ENCODE measurements at places on chromosomes 4 and X. TPM values are rescaled to one million over a fixed set of nuclear protein-coding genes. Genes with fewer than 3 reads are reported as not detected.

Gene RNF175
- polyA plus RNA-seq = not detected

Gene DCHS2
- not detected for polyA plus RNA-seq

Gene SMIM20
- polyA plus RNA-seq = 33.0 TPM

Gene GNPDA2
- 9.2 TPM for polyA plus RNA-seq

Gene ZNF157
- 0.02 TPM for polyA plus RNA-seq

DNA sequence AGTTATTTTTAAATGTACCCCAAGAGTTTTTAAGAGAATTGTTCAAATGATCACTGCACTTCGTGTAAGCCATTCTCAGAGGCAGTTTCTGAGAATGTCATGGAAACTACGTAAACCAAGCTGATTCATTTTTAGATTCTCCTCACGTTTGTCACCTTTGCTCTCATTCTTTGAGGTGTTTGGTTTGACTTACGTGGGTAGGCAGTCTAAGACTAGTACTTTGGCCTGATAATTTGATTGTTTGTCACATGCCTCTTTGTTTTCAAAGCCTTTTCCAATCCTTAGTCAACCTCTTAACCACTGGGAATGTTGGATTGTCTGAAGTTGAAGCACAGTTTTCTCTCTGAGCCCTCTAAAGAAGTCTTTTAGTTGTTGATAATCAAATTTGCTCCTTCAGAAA, 10.5 kb downstream of the SEPTIN11 start:
- no peak for DNase-seq

DNA sequence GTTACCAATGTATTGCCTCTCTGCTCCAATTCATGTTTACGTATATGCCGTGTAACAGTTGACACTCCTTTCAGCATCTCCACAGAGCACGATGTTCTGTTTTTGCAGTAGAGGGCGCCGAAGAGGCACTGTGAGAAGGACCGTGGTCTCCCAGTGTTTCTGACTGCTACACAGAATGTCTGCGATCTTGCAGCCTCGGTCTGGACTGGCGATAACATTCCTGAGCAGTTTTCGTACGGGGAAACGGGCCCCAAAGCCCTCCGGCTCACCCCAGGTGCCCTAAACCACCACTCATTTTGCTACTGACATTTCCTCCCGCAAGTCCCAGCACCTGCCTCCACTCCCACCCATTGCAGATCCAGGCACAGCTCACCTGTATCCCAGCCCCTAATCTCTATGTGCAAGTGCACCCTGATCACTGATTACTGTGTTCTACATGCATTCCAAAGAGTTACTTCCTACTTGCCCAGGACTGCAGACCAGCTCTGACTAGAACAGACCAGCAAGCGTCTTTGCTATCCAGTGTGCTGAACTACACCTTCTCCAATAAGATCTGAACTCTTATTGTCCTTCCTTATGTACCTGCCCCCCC, 12.4 kb upstream of the NFXL1 start:
- no peak for DNase-seq

DNA sequence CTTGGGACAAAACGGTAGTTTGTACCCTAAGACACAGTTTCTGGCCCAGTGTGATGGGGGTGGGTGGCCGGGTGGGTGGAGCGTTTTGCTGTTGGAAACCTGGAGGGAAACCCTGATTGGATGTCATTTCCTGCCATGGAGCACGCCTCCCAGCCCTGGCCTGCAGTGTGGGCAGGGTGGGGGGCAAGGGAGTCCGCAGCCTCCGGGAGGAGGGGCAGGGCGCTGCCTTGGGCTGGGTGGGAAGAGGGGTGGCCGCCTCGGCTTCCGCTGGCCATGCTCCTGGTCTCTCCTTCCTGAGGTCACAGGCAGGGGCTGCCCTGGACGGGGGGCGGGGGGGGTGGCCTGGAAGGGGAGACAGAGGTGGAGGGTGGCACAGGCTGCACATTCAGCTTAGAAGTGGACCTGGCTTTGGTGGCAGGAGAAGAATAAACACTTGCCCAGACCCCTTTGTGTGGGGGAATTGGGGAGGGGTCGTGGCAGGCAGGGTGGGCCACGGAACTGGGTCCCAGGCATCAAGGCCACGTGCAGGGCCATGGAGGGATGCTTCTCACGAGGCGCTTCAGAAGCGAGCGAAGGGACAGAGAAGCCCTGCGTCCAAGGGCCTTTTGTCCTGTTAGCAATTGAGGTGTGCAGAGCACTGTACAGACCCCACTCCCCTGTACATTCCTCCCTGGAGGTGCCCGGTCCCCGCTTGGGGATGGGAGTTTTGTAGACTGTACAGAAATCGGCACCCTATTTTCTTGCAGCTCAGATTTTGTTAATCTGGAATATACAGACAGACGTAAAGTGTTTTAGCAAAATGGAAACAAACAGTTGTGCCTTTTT, 6.2 kb downstream of the NAT8L start:
- no peak for DNase-seq

DNA sequence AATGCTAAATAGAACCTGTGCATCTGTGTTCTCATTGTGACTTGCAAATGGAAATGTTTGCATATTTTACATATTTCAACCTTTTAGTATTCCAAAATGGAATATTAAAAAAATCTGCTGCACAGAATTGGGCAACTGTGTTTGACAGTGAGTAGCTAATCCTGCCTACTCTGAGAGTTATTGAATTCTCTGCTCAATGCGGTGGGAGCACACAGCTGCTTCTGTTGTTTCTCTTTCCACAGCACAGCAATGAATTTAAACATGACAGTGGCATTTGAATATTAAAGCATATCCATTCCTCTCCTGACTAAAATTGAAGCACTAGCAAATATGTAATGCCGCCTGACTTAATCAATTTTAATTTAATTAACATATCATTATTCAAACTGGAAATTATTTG, 366.6 kb downstream of the GASK1B start:
- no peak for DNase-seq

DNA sequence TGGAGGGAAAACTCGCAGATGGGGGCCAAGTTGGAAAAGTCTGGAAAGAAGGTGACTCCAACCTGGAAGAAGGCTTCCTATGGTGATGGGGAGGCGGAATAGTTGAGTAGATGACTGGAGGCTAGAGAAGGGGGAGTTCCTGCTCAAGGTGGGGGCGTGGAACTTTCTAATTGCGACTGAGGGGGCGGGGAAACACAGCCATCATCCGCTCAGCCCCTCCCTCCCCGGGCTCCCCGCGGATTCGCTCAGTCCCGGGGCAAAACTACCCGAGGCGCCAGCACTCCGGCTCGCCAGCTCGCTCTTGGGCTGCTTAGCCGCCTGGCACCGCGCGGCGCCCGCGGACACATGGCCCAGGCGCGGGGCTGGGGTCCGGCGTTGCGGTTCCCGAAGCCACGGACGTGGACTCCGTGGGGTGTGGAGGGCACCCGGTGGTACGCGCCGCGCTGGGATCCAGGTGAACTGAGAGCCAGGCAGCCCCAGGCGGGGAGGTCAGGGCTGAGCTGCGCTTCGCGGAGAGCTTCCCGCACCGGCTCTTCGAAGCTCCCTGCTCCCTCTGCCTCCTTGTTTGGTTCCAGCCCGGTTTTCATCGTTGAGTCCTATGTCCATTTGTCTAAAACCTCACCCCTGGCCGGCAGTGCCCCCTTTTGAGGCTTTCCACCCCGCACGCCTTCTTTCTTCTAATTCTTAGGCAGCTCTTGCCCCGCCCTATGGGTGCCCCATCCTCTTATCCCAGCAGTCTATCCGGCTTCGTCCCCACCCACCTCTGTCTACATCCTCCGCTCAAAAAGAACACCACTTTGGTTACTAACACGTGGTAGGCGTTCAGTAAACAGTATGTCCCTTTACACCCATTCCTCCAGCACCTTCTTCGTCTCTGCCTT, 38.9 kb downstream of the STARD8 start:
- DNase-seq = no peak

DNA sequence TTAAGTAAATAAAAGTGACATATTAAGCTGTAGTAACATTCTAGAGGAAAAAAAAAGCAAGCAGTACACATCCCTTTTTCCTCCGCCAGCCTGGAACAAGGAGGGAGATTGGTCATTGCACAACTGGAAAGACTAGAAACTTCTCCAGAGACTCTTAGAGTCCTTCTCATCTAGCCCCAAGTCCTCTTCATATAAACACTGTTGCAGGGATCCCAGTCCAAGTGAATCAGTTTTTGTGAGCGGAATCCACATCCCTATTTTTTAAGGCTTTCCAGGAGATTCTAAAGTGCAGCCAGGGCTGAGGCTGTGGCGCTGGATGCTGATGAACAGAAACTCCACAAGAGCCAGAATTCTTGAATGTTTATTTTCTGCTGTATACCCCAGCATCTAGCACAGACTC, 23.8 kb downstream of the REELD1 start:
- DNase-seq = no peak

- DNase-seq = no peak
Measured at GRCh38 chr4:101284546-101284945, 62.8 kb downstream of the PPP3CA start.

DNA sequence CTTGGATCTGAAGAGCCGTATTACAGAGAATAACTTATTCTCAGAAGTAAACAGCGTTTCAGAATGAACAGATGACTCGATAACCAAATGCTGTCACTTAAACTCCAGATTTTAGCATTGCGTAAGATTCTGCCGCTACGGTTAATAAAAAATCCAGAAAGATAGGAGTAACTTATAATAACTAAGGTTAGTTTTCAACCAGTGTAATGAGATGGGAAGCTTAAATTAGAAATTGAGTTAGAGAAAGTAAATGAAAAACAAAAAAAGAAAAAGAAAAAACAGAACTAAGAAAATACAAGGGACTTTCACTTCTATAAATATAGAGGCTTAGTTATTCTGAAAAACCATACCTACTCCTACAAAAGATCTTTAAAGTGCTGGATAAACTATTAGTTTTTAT, 13.1 kb upstream of the PARM1 start:
- DNase-seq = no peak

DNA sequence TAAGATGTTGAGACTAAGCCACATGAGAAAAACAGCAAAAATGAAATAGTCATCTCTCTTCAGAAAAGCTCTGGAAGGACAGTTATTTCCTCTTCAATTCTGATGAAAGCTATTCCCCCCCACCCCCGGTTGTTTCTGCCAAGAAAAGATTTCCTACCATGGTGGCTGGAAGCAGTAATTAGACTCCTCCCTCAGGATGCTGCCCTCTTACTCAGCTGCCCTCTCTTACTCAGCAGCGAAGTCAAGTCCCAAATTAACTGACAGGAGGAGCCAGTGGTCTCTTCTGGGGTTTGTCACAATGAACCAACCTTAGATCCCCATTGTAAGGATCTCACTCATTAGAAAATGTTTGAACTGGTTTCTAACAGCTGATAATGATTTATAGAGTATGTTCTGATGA, 38.0 kb downstream of the GPM6B start:
- DNase-seq = no peak

DNA sequence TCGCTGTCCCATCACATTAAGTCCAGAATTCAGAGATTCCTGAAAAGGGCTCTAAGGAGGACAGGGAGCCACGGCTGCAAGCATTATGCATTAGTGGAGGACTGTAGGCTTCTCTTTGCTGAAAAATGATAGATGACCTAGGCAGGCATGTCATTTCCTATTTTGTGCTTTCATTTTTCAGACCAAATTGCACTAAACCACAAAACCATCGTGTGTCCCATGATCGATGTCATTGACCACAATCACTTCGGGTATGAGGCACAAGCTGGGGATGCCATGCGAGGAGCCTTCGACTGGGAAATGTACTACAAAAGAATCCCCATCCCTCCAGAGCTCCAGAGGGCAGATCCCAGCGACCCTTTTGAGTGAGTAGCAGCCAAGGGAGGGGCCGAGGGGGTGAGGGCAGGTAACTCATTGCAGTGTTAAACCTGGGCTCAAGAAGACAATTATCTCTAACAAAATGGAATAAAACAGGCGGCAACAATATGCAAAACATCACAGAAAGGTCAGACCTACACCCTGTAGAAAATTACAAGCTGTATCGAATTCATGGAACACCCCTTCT, 355.2 kb upstream of the GALNT7 start:
- DNase-seq = no peak

GRCh38 chr4:181529537-181529936, 713.7 kb upstream of the TENM3 start:
- DNase-seq = no peak

- no peak for DNase-seq
Measured at GRCh38 chrX:28981952-28982351, 394.7 kb downstream of the IL1RAPL1 start.

- no peak for DNase-seq
Measured at GRCh38 chrX:131305926-131306325, 16.8 kb upstream of the IGSF1 start.

GRCh38 chr4:139587446-139587845, 31.4 kb upstream of the SETD7 start:
- DNase-seq = no peak

- no peak for DNase-seq
Measured at GRCh38 chr4:184143770-184144564, 73.7 kb downstream of the ENPP6 start.

DNA sequence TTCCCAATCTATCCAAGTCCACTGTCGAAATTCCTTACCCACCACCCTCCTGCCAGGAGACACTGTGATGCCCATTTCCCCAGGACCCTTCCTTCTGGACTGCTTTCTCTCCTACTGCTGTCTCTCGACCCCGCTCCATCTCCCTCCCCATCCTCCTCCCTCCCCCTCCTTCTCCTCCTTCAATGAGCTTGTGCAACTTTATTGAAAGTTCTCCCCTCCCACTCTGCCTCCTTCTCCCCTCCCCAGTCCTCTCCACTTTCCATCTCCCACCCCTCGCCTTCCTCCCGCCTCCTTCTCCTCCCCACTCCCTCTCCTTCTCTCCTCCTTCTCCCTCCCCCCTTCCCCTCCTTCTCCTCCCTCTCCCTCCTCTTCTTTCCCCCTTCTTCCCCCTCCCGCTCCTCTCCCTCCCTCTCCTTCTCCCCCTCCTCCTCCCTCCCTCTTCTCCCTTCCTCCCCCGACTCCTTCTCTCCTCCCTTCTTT, 116.6 kb upstream of the FAT1 start:
- no peak for DNase-seq

- DNase-seq = no peak
Measured at GRCh38 chrX:19724409-19724808, 163.0 kb downstream of the SH3KBP1 start.

DNA sequence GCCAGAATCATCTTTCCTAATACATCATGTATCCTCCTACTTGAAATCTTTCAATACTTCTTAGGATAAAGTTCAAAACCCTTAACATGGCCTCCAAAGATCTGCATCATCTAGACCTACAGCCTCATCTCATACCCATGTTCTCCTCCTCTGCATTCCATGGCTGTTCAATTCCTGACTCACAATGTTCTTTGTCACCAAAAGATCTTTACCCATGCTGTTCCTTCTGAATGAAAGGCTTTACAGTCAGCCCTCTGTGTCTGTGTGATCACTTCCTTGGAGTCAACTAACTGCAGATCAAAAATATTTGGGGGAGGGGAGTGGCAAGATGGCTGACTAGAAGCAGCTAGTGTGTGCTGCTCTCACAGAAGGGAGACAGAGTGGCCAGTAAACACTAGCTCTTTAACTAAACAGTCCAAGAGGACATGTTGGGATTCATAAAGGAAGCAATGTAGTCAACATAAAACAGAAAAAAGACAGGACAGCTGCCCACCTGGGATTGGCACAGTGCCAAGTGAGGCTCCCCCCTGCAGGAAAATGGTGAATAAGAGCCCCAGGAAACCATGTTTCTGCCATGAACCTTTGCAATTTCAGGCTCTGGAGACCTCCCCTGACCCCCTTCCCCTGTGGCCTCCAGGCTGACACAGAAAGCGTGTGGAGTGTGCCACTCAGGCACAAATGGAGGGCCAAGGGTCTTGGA, 31.9 kb downstream of the CBR4 start:
- no peak for DNase-seq

- DNase-seq = no peak
Measured at GRCh38 chr4:22515145-22515887, 550 bp downstream of the ADGRA3 start.
